MG63 (cell line): ENCODE measurements at places on chromosomes 13 and 19. TPM values are rescaled to one million over a fixed set of nuclear protein-coding genes. Genes with fewer than 3 reads are reported as not detected.

DNA sequence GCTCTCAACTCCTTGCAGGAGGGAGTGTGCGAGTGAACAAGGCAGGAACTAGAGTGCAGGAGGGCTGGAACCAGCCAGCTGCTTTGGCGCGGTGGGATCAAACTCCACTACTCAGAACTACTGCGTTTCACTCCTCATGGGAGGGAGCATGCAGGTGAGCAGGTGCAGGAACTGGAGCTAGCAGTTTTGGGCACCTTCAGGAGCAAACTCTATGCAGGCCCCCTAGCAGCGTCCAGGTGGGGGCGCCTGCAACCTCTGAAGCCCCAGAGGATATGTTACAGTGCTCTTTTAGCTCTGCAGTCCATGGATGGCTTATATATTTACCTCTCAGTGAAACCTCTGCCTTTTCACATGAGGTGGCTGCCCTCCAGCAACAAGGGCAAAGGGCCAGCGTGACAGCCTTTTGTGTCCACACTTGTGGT lies 1303.4 kb downstream of the PCDH9 start:
- DNase-seq = no peak

DNA sequence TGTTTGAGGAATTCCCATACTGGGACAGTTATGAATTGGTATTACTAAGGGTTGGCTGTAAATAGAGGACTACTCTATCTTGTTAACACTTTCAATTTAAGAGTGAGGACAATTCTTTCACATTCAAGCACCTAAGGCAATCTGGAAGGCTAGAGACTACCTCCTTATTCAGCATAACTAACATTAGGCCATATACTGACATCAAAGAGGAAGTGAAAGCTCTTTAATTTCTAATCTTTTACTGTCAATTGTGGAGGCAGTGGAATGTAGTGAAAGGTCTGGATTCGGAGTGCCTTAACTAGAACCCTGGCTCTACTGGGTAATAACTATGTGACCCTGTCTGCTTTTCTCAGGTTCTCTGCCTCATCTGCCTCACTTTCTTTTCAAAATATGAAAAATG lies 134.0 kb downstream of the UFM1 start:
- no peak for DNase-seq

- no peak for DNase-seq
Measured at GRCh38 chr19:2261438-2262172, 5.4 kb upstream of the JSRP1 start.

DNA sequence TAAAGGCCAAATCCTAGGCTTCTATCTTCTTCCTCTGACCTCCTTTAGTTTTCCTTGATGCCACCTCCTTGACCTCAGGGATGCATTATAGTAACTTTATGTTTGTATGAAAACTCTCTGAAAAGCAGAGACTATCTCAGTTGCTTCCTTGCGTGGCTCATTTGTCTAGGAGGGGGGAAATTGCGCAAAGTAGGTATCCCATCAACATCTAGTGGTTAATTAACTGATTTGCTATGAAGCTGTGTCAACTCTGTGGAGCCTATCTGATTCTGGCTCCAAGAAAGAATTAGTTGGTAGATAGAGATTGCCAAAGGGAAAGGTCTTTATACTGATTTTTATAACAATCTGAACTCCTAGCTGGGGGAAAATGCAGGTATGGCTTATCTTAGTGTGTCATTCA lies 82.1 kb upstream of the FRY start:
- no peak for DNase-seq

GRCh38 chr13:113907635-113908617 lies 44.0 kb upstream of the GAS6 start:
- peak; percentile 87 for DNase-seq

DNA sequence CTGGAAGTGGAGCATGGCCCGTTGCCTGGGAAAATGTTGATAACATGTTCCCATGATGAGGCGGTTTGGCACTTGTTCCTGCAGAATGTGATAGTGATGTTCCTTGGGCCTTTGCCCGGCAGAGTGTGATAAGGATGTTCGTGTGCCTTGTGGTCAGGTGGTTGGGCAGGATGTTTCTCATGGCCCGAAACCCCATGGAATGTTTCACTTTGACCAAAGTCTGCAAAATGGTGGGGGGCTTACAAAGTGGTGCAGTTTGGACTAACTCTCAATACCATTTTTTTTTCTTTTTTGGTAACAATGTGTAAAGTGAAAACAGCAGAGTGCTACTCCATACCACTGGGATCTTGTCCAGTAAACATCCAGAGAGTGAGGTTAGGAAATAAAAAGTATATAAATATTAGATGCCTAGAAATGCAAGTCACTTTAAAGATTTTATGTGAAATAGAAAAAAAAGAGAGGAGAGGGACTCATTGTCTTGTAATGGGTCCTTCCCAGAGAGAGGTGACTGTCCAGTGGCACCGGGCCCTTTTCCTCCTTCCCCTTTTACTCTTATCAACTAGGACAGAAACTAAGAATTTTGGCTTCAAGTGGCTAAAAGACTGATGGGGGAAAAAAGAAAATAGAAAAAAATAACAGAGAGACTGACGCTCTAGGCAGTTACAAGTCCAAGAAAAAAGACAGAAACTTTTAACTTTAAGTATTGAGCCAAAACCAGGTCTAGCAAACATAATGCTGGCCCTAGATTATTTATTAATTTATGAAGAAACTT lies 5.7 kb downstream of the FPR3 start:
- no peak for DNase-seq

DNA sequence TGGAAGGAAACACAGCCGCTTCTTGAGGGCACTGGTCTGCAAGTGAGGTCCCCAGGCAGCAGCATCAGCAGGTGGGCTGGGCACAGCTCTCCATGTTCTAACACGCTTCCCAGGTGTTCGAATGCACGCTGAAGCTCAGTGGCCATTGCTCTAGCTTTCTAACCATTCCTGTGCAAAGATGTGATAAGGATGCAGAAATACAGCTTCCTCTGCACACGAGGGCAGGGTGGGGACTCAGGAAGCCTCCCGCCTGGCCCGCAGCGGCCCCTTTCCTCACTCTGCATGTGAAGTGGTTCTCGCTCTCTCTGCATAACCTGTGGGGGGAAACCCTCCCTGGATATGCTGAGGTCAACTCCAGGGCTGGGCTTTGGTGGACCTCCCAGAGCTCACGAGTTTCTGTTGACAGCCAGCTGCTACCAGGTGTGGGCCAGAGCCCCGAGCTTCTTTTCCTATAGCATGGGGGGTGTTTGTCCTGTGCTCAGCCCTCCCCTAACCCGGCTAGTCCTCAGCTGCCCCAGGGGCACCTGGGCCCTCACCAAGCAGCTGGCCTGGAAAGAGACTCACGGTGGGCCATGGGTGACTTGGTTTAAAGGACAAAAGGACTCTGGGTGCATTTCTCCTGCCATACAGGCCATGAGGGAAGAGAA lies 168.2 kb downstream of the TEX29 start:
- DNase-seq = no peak

The ZFP82 gene
- 0.36 and 3.4 TPM in 2 replicates for total RNA-seq
